Hindlimb muscle (tissue), 1 donor: ENCODE measurements at places on chromosomes 12 and 14. TPM values are rescaled to one million over a fixed set of nuclear protein-coding genes. Genes with fewer than 3 reads are reported as not detected.

Gene NAB2
- 37.2 TPM for polyA plus RNA-seq

Gene LYZ
- 23.4 TPM for polyA plus RNA-seq

Gene GNG2
- 39.0 TPM for polyA plus RNA-seq

Gene KRT83
- polyA plus RNA-seq, result not detected

Gene IFNG-AS1
- 0.72 TPM for polyA plus RNA-seq

Gene TOMM20L
- 1.8 TPM for polyA plus RNA-seq

Gene SELPLG
- 5.2 TPM for polyA plus RNA-seq

Gene SIRT4
- 5.6 TPM for polyA plus RNA-seq

Gene SIX4
- 26.3 TPM for polyA plus RNA-seq

Gene SP1
- polyA plus RNA-seq, result 39.9 TPM

DNA sequence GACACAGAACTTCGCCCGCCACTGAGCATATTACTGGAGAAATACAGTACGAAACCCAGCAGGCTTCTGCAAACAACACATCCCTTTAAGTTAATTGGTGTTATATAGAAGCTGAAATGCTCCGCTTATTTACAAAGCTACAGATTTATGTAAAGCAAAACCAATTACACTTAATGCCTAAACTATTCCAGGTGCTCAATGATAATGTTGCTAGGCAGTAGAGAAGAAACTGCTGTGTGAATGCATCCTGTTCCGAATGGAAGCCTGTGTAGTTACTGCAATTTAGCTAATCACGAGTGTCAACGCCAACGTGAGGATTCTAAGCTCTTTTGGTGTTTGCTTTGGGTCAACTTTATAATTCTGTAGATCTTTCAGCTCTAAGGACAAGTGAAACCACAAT is 89.8 kb downstream of the SLC15A5 start:
- no peak for DNase-seq

DNA sequence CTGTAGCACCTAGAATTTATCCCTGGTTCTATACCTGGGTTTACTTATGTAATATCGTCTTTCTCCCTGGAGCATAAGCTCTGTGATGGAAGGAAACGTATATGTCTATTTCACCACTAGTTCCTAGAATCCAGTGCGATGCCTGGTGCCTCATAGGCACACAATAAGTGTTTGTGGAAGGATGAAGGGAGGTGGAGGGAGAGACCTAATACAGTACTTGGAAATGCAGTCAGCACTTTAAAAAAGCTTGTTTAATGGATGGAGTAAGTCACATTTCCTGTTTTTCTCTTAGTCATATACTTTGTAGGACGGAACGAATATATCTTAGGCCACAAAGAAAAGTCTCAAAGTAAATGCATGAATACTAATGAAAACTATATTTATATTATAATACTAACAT is 186.5 kb upstream of the HMGA2 start:
- DNase-seq, result no peak

- no peak for DNase-seq
These were observed 3.5 kb upstream of the TSPAN11 start for GRCh38 chr12:30923057-30923456.

- DNase-seq, result no peak
These were observed 216.9 kb upstream of the PELI2 start for GRCh38 chr14:55901291-55901690.

DNA sequence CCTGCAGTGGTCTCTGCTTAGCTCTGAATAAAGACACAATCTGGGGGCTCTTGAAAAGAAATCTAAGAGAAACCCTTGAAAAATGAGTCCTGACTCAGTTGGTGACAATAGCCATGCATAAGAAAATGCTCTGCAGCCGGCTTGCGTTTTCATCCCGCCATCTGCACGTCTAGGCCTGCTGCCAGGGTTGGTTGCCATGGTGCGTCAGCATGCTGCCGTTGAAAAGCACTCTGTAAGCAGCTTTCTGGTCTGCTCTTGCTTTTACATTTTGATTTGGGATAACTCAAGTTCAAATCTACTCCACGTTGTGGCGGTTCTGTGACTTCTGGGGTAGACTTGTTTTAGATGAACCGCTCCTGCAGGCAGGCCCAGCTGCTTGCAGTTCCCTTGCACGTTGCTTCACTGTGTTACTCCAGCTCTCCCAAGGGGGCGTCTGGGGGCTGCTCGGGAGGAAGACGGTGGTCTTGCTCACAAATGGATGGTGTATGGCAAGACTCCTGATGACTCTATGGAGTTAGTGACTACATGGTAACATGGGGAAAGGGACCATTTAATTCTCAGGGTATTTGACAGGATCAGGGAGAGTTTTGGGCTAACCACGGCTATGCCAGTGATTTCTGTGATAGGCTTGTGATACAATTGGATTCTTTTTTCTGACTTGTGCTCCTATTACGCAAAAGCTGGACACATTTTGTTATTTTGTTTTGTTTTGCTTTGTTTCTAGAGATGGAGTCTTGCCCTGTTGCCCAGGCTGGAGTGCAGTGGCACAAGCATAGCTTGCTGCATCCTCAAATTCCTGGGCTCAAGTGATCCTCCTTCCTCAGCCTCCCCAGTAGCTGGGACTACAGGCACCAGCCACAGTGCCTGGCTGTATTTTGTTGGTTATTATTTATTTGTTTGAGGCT is 15.8 kb downstream of the WNT5B start:
- DNase-seq, result peak; percentile 88

DNA sequence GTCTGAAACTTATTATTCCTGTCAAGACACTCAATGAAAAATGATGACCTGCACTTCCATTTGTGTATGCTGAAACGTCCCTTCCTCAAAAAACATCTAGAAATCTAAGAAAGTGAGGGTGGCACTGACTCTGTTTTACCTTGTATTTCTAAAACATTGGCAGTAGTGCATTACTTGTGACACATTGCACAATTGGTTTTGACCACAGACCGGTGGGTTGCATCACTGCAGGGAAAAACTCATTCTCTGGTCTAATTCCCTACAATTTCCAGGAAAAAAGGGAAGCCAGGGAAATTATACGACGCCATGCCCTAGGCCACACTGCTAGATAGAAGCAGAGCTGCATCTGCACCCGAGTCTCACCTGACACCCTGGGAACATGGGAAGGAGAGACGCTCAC is 156.7 kb downstream of the NTF3 start:
- DNase-seq, result no peak

DNA sequence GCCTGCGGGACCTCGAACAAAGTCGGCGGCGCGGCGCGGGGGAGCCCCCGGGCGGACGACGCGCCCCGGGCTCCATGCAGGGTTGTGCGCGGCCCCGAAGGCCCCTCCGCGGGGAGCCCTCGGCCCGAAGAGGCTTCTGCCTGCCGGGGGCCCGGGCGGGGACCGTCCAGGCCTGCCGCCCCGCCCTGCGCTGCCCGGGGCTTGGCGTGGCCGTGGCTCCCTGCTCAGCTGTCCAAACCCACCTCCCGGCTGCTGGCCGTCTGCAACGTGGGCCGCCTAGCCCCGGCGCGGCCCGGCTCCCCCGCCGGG is 670 bp downstream of the DYRK2 start:
- no peak for DNase-seq

DNA sequence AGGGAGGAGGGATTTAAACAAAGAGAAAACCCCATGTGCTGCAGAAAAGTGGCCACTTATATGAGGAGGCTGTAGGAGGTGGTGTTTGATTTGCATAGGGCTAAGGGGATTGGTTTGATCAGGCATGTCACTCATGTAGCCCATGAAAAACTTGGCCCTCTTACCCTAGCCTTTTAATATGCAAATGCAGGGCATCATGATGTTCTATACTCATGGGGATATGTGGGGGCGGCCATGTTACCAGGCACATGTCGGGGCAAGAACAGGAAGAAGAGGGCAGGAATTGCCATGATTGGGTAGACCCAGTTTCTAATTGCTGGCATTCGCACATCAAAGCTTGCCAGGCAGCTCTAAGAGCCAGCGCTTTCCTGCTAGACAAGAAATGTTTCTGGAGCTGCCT is 28.8 kb downstream of the KLRK1 start:
- DNase-seq, result no peak

- peak; percentile 48 for DNase-seq
These were observed 72.4 kb downstream of the TTC9 start for GRCh38 chr14:70714055-70714550.

DNA sequence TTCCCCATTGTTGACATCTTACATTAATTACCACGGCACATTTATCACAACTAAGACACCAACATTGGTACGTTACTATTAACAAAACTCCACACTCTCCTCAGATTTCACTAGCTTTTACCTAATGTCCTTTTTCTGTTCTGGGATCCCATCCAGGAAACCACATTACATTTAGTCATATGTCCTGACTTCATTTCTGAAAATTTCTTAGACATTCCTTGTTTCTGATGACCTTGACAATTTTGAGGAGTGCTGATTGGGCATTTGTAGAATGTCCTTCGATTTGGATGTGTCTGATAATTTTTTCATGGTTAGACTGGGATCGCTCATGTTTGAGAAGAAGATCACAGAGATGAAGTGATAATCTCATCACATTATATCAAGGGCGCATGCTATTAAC is 34.6 kb upstream of the ACSM4 start:
- no peak for DNase-seq

DNA sequence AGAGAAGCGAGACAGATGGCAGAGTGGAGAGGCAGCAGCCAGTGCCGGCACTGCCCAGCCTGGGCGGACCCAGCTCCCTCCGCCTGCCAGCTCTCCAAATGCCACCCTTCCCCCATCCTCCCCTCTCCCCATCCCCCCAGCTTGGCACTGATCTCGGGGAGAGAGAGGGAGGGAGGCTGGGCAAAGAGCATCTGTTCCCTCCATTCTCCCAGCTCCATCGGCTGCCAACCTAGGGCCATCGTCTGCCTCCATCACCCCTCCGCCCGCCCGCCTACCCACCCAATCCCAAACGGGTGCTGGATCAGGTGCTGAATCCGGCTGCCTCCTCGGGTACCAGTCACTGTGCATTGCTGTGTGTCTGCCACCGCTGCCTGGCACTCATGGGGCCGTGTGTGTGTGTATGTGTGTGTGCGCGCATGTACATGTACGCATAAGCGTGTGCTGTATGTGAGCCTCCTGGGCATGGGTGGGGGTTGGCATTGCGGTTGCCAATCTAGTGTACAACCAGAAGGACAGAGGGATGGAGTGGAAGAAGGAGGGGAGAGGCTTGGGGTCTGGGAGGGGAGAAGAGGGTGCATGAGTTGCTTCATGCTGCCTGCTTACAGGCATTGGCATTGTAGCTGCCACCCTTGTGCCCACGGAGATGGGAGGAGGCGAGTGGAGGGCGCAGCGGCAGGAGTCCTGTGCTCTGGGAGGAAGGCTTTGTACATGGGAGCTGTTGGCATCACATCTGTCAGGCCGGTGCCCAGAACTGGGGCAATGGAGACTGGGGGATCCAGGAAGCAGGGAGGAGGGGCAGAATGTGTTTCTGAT is 38.4 kb downstream of the ZFHX2 start:
- DNase-seq, result no peak

GRCh38 chr12:63995512-63995911 is 151.0 kb downstream of the SRGAP1 start:
- DNase-seq, result no peak

DNA sequence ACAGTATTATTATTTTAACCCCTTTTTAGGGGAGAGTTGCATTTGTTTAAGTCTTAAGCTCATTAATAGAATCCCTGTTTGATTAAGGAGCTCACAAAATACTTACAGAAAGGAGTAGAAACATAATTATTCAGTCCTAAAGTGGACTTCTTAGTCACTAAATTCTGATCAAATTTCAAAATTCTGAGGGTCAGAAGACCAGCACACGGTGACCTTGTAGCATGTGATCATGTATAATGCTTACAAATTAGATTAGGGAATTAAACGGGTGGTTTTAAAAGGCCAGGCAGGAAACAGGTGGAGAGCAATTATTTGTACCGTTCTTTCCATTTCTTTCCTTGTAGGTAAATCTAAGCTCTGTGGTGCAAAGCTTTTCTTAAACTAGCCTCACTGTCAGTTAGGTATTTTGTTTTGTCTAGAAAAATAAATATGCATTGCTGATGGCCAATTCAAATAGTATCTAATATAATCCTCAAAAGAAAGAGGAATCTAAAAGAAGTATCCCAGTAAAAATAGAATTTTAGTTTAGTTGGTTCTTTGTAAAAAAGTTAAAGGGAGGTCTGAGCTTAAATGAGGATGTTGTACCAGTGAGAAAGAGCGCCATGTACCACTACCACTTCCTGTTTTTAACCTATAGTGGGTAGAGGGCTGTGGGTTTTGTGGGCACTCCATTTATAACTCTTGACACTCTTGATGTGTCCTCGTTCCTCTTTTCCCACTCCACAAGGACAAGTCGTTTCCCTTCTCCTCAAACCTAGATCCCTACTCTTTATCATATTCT is 51.1 kb downstream of the SLC38A1 start:
- no peak for DNase-seq

DNA sequence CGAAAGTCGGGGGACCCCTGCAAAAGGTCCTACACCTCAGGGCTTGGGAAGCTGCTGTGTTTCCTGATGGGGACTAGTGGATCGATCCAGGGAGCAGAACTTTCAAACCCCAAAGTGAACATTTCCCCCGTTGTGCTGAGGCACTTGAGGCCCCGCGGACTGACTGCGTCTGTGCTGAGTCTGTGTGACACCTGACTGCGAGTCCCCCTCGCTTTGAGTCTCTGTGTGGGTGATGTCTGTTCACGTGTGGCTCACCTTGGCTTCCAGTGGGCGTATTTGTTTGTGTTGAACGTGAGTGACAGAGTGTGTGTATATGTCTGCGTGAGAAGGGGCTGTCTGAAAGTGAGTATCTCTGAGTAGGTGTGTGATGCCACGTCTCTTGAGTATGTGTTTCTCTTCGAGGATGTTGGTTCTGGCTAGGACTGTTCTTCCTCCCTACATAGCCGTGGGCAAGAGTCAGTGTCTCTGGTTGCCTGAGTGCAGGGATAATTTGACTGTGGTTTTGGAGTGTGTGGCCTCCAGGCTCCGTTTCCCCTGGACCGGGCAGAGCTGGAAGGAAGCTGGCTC is 1.3 kb downstream of the TEAD4 start:
- DNase-seq, result peak; percentile 7
